Activated T-helper 9 cell treated with anti-CD3 and anti-CD28 coated beads, Interleukin-2, amount 50 U/mL, for 16 hours (primary cell): ENCODE measurements at places on chromosomes 4 and X.

GRCh38 chrX:42776195-42776594 lies 1.8 kb downstream of the PPP1R2C start:
- DNase-seq: no peak

GRCh38 chrX:69919749-69920148 lies 130.0 kb downstream of the AWAT2 start:
- DNase-seq: no peak

- DNase-seq: no peak
Measured at GRCh38 chrX:104172788-104173187, 6.5 kb downstream of the FAM199X start.

DNA sequence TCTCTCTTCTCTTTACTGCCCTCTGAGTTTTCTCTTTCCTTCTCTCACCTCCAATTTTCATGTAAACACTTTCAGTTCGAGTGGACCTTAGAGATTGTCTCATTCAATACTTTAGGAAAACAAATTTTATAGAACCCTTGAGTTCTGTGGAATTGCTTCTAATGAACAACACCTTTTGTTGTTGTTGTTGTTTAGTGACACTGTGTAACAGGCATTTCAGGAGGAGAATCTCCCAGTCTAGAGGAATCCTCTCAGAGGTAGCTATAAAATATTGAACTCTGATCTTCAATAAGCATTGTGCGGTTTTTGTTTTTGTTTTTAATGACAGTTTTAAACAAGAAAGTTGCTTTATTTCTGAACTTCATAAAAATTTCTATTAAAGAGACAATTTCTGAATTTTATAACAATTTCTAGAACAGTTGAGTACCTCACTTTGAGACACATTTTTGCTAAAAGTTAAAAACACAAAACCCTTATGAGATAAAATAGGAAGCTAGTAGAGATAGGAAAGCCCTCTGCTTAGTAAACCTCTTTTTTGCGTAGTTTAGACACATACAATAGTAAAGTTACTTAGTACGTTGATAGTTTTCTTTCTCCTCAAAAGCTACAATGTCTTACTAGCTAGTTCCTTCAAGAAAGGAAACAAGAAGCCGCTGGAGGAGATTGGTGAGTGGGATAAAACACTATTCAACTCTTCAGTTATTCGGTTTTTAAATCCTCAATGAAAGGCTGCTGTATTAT lies 38.8 kb downstream of the CLCN3 start:
- no peak for DNase-seq

DNA sequence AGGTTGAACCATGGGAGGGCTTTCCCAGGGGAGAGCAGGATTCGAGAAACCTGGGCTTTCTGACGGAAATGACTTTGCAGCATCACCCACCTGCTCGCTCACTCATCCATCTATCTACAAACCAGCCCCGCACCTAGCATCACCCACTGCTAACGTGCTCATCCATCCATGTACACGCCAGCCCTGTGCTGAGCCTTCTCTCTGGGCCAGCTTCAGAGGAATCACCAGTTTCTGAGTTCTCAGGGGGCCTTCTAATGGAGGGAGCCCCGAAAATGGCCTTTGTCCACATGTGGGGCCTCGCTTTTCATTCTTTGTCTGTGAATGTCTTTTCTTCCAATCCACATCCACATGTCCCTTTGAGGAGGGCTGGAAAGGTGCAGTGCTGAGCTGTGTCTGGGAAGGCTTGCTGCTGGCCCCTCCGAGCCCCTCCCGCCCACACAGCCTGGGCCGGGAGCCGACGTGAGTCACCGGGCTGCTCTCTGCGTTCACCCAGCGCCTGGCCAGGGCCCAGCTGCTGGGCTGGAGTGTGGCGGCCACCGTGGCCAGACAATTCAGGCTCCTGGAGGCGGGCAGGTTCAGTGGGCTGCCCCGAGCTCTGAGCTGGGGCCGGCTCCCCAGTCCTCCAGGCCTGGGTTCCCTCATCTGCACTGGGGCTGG lies 14.7 kb downstream of the SORCS2 start:
- no peak for DNase-seq

DNA sequence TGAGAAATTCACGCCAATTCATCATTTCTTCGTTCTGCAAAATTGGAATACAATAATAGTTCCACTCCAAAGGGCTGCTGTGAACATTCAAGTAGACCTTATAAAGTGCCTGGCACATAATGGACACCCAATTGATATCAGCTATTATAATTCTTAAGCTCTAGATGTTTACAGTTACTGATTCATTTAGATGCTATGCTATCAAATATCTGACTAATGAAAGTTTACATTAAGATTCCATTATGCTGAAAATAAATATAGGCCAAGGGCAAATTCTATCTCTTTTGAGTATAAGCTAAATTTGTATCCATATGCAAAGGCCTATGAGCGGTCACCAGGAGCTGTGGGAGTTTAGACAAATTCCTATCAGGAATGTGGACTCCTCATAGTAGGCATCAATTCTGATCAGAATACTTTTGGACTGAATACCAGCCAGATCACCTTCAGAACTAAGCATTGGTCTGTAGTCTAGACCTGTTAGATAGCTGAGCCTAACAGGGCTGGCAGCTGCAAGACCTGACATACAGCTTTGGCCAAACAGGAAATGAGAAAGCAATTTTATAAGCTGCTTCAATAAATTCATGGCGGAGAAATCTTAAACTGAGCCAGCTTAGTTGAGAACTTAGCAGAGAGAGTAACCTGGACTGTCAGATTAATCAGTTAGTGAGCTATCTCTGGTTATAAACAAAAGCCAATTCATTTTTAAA lies 384.3 kb upstream of the ACTRT1 start:
- DNase-seq: no peak

GRCh38 chr4:95627024-95627605 lies 78.3 kb upstream of the UNC5C start:
- DNase-seq: no peak

DNA sequence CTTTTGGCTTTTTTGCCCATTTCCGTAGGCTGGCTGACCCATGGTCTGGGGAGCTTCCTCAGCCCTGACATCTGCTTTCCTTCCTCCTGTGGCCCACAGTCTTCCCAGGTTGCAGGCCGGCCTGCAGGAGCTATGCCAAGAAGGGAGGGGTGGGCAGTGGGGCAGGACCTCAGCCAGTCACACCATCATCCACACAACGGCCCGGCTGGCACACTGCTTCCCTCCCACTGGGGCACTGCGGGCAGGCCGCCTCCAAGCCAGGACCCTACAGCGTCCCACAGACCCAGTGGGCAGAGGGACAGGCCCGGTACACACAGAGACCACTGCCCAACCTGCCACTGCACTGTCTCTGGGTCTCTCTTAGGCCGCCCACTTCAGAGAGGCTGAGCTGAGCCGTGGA lies 38.0 kb downstream of the CTBP1 start:
- no peak for DNase-seq

DNA sequence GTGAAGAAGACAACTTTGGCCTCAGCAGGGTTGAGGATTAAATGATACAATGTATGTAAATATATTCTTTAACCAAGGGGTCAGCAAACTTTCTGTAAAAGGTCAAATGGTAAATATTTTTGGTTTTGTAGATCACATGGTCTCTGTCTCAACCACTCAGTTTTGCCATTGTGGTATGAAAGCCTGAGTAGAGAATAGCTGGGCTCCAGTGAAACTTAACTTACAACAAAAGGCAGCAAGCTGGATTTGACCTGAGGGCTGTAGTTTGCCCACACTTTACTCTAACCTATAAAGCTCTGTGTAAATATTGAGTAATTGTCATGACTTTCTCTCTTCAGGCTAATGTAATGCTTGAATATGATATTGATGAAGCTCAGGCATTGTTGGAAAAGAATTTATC lies 19.6 kb downstream of the VBP1 start:
- no peak for DNase-seq

DNA sequence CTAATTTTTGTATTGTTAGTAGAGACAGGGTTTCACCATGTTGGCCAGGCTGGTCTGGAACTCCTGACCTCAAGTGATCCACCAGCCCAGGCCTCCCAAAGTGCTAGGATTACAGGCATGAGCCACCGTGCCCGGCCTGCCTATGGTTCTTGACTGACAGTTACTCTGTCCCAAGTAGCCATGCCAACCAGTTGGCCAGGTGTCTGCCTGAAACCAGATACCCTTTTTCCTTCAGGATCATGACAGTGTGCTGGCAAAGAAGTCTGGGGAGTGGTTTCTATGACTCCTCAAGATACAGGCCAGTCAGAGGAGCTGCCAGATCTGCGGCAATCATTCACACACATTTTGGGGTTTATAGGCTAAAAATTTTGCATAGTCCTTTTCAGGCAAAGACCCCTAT lies 1.7 kb upstream of the LAS1L start:
- no peak for DNase-seq

DNA sequence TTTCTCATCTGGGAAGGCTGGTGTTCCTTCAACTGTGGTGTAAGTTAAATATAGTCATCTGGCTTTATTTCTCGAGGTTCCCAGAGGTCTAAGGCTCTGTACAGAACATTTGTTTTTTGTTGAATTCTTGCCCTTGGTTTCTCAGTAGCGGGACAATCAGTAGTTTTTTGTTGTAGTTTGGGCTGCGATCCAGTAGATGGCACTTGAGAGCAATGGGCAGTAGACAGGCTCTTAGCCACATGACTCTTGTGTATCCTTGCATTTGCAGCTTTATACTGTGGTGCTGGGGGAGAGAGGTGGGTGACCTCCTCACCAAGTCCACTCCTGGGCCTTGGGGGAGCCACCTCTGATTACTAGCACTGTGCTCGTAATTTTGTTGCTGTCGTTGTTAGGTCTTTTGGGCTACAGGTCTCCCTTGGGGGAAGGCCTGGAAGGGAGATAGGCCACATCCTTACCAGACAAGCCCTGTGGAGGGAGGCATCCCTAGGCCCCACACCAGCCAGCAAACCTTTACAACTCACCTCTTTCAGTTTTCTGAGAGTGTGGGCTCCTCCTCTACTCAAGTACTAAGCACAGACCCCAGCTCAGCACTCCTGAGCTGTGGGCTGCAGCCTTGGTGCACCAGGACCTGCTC lies 8.1 kb downstream of the ETDB start:
- no peak for DNase-seq

- DNase-seq: no peak
Measured at GRCh38 chrX:19361701-19362100, 18.0 kb downstream of the PDHA1 start.

DNA sequence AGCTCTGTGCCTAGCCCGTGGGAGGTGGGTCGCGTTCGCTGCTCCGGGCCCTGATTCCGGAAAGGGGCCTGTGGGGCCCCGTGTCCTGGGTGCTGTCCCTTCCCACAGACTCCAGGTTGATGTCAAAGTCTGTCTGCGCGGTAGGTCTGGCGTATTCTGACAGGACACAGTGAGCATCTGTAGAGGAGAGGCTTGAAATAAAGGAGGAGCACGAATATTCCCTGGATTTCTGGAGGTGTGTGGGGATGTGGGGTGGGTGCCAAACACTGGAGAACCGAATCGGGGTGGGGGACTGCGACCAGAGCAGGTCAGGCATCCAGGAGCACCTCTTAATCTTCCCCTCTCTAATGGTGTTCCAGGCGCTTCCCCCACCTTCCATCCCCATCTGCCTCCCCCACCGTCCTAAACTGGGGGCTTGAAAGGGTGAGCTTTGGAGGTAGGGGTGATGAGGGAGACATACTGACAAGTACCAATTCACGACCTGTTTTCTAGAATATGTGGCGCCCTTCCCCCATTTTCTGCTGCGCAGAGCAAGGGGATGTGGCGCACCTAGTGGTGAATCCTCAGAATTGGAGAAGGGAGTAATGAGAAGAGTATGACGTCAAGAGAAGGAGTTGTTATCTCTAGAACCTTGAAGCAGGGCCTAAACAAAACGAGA lies 877 bp downstream of the GPRASP1 start:
- DNase-seq: peak; percentile 23

GRCh38 chr4:183876268-183876934 lies 28.7 kb upstream of the STOX2 start:
- DNase-seq: no peak

GRCh38 chr4:14878681-14879080 lies 123.6 kb upstream of the CPEB2 start:
- no peak for DNase-seq

DNA sequence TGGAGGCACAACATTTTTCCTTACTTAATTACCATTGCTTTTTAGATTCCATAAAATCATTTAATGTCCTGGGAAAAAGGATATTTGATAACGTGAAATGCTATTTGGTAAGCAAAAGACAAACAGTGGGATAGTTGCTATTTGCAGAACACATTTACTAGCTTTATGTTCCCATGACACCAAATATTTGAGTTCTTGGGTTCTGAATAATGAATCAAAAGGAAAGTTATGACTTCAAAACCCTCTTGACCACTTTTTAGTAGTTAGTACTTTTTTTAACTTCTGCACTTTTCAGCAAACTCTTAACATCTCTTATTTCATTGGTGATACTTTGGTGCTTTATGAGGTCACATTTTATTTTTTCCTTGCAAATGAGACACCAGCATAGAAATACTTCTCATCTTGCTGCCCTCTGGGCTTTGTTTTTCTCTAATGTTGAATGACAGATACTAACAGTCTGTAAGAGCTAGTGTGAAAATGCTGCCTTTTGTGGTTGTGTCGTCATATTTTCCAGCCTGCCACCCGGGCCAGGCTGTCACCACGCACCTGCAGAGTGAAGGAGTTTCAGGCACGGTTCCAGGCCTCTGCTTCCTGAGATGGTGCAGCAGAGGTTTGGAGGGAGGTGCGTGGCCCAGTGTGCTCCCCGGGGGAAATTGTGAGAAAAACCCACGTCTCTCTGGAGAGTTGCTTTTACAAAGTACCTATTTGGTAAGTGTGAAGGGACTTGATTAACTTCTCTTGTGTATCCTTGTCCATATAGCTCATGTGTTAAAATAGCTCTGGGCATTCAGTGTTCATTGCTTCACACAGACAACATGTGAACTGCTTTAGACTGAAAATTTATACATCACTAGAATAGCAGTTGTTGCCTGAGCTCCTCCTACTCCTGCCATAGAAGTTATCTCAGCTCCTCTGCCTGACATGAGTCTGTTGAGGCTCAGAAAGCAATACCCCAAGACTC lies 34.7 kb downstream of the MSL3 start:
- DNase-seq: peak; percentile 42

DNA sequence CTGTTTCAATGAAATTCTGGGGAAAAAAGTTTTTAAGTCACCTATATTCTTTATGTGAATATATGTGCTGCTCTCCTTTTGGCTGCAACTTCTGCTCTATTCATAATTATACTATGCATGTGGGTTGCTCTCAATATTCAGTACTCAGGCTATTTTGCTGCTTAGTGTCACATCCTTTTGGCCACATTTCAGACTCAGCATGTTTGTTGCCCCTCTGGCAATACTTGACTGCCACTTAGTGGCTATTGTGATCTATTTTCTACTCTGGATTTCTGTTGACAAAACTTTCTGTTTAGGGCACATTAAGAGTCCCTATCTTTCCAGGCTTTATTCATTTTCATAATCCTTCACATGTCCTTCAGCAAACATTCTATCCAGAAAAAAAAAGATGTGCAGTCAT lies 15.8 kb upstream of the CT45A1 start:
- no peak for DNase-seq

GRCh38 chr4:142449771-142450373 lies 396.2 kb downstream of the INPP4B start:
- no peak for DNase-seq

DNA sequence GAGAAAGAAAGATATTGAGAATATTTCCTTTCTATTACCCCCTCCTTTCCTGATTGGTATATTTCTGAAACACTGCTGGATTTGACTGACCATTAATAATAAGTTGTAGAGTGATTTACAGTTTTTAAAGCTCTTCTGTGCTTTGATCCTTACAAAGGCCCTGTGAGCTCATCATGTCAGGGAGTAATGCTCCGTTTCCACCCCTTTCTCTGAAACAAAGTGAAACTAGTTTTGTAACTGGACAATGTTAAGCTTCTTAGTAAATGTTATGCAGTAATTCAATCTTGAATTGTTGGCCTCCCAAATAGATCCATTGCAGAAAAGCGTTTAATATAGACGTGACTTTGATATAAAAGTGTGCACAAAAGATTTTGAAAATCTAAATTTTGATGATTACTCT lies 190.1 kb upstream of the GNPDA2 start:
- no peak for DNase-seq

- DNase-seq: no peak
Measured at GRCh38 chrX:68462197-68462596, 28.9 kb upstream of the OPHN1 start.
